ENCODE measurements at places on chromosomes 5 and 9.

GRCh38 chr5:40869384-40869783, 28.2 kb downstream of the CARD6 start:
- no peak for DNase-seq

- no peak for DNase-seq
These were observed 41.7 kb upstream of the ZNF354B start for GRCh38 chr5:178818094-178818493.

GRCh38 chr5:91468651-91469422, 85.7 kb upstream of the ARRDC3 start:
- DNase-seq = no peak

DNA sequence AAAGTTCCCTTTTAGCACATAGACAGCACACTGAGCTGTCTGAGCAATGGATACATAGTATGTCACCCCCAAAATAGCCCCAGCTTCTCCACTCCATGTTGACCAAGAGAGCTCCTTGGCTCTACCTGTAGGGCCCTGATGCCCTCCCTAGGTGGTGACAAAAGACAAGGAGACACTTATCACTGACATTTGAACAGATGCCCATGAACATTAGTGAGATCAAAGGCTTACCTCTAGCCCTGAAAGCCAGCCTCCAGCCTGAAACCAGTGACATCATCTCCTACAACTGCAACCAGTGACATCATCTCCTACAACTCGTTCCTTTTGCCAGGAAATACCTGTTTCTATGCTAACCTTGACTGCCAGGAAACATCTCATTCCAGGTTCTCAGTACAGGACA, 122.7 kb downstream of the FSTL4 start:
- peak; percentile 18 for DNase-seq

DNA sequence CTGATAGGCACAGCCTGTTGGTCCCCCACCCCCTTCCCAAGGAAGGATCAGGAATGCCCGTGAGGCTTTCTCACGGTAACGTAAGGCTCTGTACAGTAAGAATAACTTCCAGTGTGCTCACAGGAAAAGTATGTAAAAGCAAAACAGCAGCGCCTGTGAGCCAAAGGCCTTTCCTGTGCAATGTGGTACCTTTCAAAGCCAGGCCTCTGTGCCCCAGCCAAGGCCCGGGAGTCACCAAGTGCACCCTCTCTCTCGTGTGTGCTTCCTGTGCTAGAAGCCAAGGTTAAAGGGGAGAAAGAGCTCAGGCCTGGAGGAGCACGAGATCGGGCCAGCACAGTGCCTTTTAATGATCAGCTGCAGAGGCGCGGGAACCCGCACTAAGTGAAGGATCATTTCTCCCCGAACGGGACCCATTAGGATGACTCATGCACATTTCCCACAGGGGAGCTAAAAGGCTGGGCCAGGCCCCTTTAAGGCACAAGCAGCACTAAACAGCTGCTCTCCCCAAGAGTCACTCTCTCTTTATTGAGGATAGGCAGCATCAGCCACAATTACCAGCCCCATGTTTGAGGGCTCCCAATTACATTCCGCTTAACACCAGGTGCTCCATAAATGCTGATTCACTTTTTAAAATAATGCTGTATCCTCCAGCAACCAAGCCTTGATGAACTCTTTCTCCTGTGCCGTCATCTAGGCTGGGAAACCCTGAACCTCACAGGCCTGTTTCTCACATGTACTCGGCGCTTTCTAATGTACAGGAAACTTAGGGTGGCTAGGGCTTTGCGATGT, 42.8 kb downstream of the SHB start:
- no peak for DNase-seq

- DNase-seq = no peak
These were observed 291.1 kb downstream of the TRIM32 start for GRCh38 chr9:116978155-116978554.

GRCh38 chr9:113621980-113622379, 158.5 kb downstream of the RGS3 start:
- DNase-seq = no peak

DNA sequence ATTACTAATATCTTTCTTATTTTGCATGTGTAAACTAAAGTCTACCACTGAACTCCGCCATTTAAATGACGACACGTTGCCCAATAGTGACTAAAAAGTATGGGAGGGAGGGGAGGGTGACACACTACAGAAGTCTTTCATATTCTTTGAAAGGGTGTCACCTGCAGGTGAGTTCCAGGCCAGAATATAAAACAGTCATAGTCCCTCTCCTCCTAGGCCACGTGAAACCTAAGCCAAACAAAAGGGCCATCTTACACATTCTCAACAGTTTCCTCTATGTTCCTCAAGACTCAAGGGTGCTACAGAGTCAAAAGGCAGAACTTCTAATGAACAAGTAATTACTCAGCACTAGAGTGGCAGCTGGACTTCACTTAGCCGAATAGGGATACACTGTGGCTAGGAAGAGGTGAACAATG, 6.4 kb downstream of the CEMIP2 start:
- no peak for DNase-seq

GRCh38 chr5:18662231-18662630, 1028.0 kb downstream of the TAF11L14 start:
- no peak for DNase-seq

GRCh38 chr5:35963381-35963843, 25.0 kb upstream of the CAPSL start:
- peak; percentile 2 for DNase-seq

GRCh38 chr9:132249123-132249522, 87.3 kb downstream of the NTNG2 start:
- DNase-seq = peak; percentile 67

- DNase-seq = no peak
These were observed 111.3 kb upstream of the NR3C1 start for GRCh38 chr5:143514616-143515335.

GRCh38 chr5:60208716-60209115, 315.2 kb upstream of the PDE4D start:
- DNase-seq = no peak

GRCh38 chr9:4538107-4538506, 47.8 kb downstream of the SLC1A1 start:
- DNase-seq = no peak
